ENCODE measurements at places on chromosomes 6 and 20.

DNA sequence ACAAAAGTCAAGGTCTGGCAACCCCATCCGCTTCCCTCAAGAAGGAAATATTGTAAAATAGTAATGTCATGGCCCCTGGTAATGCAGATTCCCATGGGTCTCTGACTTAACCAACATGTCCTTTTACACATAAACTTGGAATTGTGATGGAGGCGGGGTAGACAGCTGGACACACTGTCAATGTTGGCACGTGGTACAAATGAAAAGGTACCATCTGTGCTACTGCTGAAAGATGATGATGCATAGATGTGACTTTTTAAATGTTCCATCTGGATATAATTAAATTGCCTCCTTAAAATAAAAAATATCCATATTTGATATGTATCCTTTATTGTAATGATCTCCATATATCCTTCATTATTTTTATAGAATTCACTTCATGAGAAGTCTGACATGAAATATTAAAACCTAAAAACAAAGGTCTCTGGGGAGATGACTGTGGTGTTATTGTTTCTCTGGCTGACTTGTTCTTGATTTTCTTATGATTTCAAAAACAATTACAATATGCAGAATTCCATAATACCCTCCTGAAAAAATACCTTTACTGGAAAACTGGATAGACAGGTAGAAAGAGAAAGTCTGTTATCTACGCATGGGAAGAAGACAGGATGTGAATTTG, 104.5 kb downstream of the MKKS start:
- DNase-seq, result no peak

GRCh38 chr6:157520596-157521361, 139.8 kb downstream of the ZDHHC14 start:
- no peak for DNase-seq

DNA sequence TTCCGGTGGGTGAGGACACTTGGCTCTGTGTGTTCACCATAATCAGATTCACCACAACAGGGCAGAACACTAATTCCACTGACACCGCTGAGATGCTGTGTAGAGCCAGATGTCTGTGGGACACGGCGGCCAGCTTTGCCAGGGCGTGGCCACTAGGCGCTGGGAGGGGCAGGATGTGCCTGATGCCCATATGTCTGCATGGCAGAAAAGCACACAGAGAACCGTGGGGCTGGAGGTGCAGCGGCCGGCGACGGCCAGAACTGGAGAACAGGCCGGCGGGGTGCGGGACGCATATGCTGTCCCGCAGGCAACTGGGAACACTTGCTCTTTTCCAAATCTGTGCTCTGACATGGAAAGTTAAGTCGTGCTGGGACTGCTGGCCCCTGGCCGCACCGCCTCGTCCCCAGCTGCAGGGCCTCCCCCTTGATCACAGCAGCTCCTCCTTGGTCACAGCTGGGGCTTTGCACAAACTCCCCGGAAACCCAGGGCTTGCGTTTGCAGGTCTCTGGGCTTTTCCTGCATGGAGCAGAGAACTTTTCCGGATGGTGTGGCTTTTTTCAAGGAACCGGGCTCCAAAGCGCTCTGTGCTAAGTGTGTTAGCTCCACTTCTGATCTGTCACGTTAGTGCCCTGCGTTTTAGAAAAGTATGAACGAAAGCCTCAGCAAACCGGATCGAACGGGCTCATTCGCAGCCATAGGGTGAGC, 31.1 kb downstream of the NTSR1 start:
- DNase-seq, result no peak

- DNase-seq, result no peak
Measured at GRCh38 chr6:37709932-37710555, 12.4 kb upstream of the MDGA1 start.
